Brain microvascular endothelial cell (primary cell): ENCODE measurements at places on chromosomes 12 and 14.

DNA sequence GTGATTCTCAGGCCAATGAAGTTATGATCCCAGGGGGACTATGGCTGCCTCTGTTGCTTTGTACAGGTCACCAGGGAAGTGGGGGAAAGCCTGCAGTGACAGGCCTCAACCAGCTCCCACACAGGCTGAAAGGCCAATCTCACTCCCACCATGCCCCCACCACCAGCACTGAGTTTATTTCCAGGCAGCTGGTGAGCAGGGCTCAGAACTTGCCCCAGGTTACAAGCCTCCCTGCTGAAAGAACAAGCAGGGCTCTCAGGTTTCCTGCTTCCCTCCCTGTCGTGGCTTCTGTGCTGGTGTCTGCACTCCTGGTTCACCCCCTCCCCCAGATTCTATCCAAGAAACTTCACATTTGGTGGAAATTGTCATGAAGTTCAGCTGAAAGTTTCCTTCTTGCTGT, 260.3 kb downstream of the CCDC59 start:
- DNase-seq, result no peak

DNA sequence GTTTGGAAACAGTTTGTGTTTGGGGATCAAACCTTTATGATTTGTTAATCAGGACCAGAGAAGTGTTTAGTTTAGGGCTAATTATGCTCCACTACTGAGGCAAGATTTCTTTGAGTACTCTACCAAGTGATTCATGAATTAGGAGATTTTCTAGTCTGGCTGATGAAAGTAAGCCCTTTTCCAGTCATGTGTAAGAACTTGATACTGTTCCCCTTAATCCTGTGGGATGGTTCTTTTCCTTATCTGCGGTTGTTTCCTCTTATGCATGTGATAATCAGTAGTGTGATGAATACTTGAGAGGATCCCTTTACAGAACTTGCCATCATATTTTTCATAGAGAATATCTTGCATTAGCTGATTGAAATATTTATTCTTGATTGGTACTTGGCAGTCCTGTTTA, 42.1 kb downstream of the DYRK2 start:
- no peak for DNase-seq

DNA sequence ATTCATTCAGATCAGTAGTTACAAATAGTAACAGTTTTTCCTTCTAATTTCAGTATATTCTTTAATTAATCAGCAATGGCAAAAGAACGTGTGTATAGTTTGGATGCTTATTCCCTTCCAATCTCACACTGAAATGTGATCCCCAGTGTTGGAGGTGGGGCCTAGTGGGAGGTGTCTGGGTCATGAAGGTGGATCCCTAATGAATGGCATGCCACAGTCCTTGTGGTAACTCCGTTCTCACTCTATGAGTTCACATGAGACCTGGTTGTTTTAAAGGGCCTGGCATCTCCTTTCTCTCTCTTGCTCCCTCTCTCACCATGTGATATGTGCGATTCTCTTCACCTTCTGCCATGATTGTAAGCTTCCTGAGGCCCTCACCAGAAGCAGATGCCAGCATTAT, 18.9 kb upstream of the SYNDIG1L start:
- no peak for DNase-seq

DNA sequence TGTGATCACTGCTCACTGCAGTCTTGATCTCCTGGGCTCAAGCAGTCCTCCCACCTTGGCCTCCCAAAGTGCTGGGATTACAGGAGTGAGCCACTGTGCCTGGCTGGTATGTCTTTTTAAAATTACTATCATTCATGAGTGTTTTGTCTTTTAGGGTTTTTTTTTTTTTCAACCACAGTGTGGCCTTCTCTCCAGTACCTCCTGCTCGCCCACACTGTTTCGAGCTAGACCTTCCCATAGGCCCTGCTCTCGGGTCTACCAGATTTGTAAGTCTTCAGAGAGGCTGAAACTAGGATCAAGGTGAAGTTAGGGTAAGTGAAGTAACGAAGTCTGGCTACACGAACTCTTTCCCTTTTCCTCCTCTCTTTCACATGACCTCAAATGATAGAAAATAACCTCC, 1.5 kb downstream of the BIN2 start:
- no peak for DNase-seq

- DNase-seq, result no peak
These were observed 160.9 kb downstream of the EPS8 start for GRCh38 chr12:15627995-15628945.

GRCh38 chr12:466762-467161, 7.0 kb downstream of the B4GALNT3 start:
- no peak for DNase-seq

GRCh38 chr14:61494018-61494417, 172.6 kb downstream of the PRKCH start:
- DNase-seq, result no peak

- no peak for DNase-seq
These were observed 323.1 kb downstream of the PDZRN4 start for GRCh38 chr12:41511247-41511646.

- DNase-seq, result peak; percentile 20
These were observed 10.7 kb upstream of the FKBP4 start for GRCh38 chr12:2783936-2784600.

DNA sequence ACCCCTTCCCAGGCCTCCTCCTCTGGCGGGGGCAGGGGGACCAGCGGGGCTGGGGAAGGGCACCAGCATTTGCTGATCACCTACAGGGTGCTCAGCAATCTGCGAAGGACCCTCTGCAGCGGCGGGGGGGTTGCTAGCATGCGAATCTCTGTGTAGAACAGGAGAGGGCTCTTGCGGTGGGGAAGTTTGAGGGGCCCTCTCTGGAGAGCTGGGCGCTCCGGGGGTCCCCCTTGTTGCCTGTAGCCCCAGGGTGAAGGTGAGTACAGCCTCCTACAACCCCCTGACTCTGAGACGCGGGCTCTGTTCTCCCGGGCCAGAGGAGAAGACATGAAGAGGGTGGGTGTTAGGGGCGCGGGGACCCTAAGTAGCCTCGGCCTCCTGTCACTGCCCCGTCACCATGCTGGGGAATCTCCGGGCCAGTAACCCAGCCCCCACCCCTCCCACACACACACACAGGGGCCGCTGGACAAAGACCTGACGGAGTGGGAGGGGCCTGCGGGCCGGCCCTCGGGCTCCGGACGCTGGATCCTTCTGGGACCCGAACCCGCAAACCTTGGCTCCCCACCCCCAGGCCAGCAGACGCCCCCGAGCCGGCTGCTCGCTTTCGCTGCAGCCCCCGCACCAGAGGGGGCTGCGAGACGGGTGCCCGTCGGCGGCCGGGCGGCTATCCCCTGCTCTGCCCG, 734 bp downstream of the FIGNL2 start:
- no peak for DNase-seq

- no peak for DNase-seq
These were observed 33.9 kb upstream of the RASSF8 start for GRCh38 chr12:25924491-25925001.

GRCh38 chr12:810671-811415, 58.5 kb downstream of the WNK1 start:
- no peak for DNase-seq

- DNase-seq, result no peak
These were observed 368.1 kb upstream of the FOXG1 start for GRCh38 chr14:28398506-28398905.

- DNase-seq, result no peak
These were observed 194.6 kb downstream of the PAX9 start for GRCh38 chr14:36856095-36856878.

GRCh38 chr12:9065607-9065856, 50.2 kb downstream of the A2M start:
- DNase-seq, result no peak

DNA sequence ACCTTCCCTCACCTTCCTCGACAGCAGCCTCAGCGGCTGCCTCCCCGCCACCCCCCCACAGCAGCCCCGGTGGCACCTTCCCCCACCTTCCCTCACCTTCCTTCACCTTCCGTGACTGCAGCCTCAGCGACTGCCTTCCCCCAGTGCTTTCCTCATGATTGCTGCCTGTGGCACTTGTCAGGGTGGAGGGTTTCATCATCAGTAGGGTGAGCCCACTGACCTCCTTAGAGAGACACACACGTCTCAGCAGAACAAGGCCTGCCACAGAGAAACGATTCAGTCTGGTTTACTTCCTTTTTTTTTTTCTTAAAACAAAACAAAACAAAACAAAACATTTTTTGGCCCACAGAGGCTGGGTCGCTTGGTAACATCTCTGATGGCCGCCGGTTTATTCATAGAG, 75.0 kb downstream of the EP400 start:
- DNase-seq, result no peak

DNA sequence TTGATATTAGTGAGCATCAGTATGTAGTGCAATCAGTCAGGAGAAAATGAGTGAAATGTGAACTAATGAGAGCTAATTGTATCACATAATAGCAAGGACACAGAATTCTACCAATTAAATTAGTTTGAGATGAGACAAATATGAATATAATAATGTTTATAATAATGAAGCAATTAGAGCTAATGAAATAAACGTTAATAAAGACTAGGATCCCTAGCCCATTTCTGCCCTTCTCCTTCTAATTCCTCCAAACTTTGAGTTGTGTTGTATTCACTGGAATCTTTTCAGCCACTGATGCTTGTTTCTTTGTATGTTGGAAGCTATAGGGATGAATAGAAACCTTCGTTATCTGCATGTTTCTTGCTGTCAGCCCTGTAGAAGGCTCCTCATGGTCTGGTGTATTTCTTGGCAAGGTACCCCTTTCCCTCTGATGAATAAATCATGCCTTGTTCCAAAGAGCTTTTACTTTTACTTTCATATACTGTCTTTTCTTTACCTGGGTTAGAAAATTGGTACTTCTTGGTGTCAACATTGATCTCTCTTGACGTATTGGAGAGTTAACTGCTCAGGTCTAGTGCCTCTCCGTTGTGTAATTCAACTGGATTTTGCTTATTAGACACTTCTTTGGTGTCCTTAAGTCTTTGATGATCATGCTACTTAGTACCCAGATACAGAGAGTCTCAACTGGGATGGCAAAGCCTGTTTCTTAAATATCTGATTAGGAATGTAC, 154.8 kb downstream of the PTCSC3 start:
- no peak for DNase-seq

DNA sequence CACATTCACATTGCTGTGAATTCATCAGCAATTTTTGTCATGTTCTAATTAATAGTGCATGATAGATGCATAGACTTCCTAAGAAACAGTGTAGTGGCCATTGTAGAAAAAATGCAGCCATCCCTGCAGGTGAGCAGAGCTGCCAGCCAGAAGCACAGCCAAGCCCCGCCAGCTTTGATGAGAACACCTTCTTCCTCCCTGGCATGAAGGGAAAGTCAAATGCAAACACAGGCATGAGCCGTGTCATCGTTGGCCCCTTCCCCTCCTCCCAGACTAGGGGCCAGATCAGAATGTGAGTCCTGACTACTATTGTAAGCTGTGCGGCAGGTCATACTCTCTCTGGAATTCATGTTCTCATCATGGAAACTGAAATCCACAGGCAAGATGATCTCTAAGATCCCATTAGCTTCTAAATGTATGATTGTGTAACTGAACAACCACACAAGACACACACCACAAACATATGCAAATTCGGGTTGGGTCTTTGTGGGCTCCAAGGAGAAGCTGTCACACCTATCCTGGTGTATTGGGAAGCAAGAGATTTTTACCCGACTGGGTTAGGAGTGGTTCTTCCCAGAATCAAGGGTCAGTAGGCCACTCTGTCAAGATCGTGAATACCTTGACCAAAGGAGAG, 2.8 kb upstream of the AQP2 start:
- DNase-seq, result no peak

DNA sequence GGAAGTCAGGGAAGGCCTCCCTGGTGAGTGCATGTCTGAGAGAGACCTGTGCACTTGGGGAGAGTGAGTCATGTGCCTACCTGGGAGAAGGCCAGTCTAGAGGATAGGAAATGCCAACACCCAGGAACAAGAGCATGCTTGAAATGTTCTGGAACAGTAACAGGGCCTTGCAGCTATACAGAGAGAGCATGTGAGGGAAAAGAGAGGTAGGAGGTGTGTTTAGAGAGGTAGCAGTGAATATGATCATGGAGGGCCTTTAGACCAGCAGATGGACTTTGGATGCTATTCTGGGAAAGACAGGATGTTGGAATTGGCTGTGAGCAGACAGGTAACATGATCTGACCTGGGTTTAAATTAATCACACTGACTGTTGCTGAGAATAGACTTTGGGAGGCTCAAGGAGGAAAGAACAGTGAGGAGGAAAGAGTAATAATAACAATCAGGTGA, 1143.6 kb downstream of the FLRT2 start:
- DNase-seq, result no peak

GRCh38 chr12:24378548-24379407, 429.3 kb upstream of the SOX5 start:
- peak; percentile 4 for DNase-seq

- no peak for DNase-seq
These were observed 23.7 kb downstream of the GSTZ1 start for GRCh38 chr14:77344377-77344996.

DNA sequence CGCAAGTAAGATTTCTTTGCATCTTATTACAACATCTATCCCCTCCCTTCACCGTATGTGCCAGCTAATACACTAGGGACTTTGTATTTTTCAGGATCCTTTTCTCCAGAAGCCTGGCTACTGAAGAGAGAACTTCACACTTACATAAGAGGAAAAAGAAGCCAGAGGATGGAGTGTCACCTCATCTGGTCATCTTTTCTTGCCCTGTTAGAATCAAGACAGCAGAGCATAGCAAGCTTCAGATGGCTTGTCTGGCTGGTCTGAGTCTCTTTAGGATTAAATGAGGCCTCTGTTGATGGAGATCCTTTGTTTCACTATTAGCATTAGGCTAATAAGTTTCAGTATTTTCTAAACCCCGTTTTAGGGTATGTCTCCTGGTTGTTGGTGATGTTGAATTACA, 14.4 kb upstream of the AACS start:
- no peak for DNase-seq

GRCh38 chr12:51323966-51324895, at the start of gene BIN2:
BIN2 (minus strand) TSS chr12:51324174; CDS start chr12:51324102, 72 bp downstream.
- DNase-seq, result no peak
